Stimulated activated CD8-positive, alpha-beta memory T cell treated with anti-CD3 and anti-CD28 coated beads, Interleukin-7, amount 100 ng/mL, for 1 hour (primary cell): ENCODE measurements at places on chromosomes 4 and X.

GRCh38 chr4:115171220-115171619, 57.8 kb upstream of the NDST4 start:
- no peak for DNase-seq

DNA sequence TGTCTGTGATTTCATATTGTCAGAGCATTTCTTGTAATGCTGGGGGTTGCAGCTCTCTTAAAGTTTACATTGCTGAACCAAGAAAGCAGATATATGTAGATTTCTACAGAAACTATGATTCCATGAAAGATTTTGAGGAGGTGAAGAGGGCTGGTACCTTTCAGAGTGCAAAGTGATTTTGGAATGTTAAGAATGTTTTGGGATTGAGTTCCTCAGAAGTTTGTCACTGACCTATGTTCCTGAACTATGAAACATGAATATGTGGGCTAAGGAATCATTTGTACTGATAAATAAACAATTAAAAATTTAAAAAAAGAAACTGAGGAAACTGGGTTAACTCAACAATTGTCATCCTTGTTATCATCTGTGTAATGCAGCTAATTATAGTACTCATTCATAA, 12.3 kb upstream of the CHIC2 start:
- no peak for DNase-seq

DNA sequence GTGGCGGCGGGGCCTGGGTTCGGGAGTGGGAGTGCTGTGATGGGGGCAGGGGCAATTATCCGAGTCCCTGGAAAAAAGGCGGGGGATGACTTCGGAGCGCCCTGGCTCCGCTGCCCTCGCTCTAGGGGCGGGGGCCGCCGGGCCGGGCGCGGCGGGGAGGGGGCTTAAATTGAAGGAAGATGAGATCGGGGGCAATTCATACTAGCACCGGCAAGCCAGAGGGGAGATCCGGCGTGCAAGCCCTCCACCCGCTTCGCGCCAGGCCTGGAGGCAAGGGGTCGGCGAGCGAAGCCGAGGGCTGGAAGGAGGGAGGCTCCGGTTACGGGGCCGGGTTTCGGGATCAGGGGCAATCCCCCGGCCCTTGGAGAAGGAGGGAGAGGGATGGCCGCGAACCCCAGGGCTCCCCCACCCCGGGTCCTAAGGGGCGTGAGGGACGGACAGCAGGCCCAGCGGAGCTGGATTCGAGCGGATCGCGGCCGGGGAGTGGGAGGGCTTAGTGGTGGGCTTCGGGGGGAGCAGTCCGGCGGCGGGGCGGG, 1.2 kb downstream of the BCORL1 start:
- no peak for DNase-seq

GRCh38 chr4:10808591-10808990, 124.0 kb upstream of the CLNK start:
- DNase-seq, result no peak

DNA sequence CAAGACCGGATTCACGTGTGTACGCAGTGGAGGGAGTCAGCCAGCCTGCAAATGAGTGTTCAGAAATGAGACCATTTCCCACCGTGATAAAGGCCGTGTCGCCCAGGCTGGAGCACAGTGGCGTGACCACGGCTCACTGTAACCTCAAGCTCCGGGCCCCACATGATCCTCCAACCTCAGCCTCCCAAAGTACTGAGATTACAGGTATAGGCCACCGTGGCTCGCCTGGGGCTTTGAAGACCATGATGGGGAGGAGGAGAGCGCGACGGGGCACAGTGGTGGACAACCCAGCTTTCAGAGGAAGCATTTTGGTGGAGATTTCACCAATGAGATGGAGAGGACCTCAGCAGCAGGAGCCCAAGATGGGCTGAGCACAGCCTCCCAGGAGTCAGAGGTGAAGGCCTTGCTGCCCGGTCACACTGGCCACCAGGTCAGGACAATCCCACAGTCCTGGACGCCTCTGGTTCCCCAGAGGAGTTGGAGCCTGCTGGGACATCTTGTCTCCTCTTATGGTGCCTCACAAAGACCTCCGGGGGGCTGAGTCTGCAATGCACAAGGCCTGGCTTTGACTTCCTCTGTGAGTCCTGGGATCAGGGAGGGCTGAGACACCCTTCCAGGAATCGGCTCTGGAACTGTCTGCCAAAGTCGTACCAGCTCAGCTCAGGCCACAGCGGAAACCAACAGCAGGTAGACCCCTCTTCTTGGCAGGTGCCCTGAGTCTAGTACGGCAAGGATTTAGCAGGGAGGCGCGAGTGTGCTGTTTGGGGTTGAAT, 22.4 kb upstream of the MXD4 start:
- DNase-seq, result no peak

DNA sequence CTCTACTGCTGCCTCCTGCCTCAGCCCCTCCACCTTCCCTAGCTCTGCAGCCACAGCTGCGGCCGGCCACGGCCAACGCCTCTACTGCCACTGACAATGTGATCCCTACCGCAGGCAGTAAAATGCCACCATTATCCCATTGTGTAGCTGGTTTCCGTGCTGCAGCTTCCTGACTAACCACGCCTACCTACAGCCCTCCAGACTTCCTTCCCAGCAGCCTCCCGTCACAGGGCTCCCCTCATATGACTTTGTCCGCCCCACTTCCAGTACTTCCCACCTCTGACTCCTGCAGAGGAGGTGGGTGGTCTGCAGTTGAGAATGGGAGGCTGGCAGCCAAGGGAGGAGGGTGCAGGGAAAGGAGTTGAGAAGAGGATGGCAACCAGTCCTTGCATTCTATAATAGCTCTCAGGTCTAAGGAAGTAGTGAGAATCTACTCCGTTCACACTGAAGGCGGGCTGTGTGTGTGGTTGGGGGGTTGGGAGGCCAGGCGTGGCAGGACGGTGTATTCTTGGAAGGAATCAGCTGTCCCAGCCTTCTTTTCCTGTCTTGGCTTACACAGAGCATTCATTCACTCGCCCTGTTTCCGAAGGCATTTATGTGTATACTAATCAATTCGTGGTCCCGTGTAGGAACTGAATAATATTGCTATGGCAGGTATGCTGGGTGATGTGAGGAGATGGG, 33.1 kb upstream of the USP51 start:
- no peak for DNase-seq

GRCh38 chr4:11596989-11597388, 168.3 kb upstream of the HS3ST1 start:
- DNase-seq, result no peak

- no peak for DNase-seq
These were observed 128.7 kb upstream of the GALNT7 start for GRCh38 chr4:173039617-173040577.

DNA sequence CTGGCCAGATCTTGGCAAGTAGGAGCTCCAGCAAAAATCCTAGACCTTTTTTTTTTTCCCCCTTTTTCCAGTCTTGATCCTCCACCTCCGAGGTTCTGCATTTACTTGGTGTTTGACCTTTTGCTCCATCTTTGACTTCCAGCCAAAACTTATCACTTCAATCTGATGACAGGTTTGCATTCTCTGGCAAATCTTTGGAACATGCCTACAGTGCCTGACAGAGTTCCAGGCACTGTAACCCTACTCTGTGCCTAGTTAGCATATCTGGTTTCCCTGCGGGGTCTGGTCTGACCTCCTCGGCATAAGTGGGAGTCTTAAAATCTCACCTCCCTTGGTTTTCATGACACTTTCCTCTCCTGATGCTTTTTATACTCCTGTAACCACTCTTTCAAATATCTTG, 39.4 kb upstream of the NR3C2 start:
- DNase-seq, result no peak
